ENCODE measurements at places on chromosomes 2 and 18. TPM values are rescaled to one million over a fixed set of nuclear protein-coding genes. Genes with fewer than 3 reads are reported as not detected.

The TDRD15 gene
- not detected for total RNA-seq

The CFAP65 gene
- not detected for total RNA-seq

The REL gene
- 12.8 TPM for total RNA-seq

The KCNIP3 gene
- total RNA-seq: 0.21 TPM

The FBXO11 gene
- 65.0 TPM for total RNA-seq

The GKN2 gene
- not detected for total RNA-seq

The LINC00305 gene
- not detected for total RNA-seq

The AGXT gene
- not detected for total RNA-seq

The DUSP19 gene
- total RNA-seq: 1.9 TPM

The AGBL5 gene
- total RNA-seq: 28.2 TPM

The UBXN2A gene
- 16.8 TPM for total RNA-seq

The ARHGEF4 gene
- not detected for total RNA-seq

The CKAP2L gene
- 25.2 TPM for total RNA-seq

The APLF gene
- 2.4 TPM for total RNA-seq

The TEKT4 gene
- total RNA-seq: not detected

The IL36G gene
- total RNA-seq: not detected

The DCC gene
- total RNA-seq: not detected

The DCAF17 gene
- total RNA-seq: 14.9 TPM

The ERFE gene
- 1.2 TPM for total RNA-seq

The MEMO1 gene
- total RNA-seq: 53.9 TPM

The MAP3K19 gene
- total RNA-seq: not detected

The SEMA4C gene
- 13.1 TPM for total RNA-seq

The NPPC gene
- total RNA-seq: not detected

The REEP1 gene
- total RNA-seq: 0.53 TPM

The HRH4 gene
- total RNA-seq: not detected

The ASTL gene
- not detected for total RNA-seq

The OTX1 gene
- not detected for total RNA-seq

The IL36A gene
- total RNA-seq: not detected

The PROM2 gene
- 0.60 TPM for total RNA-seq

The SPATA3 gene
- total RNA-seq: not detected

The PTGR3 gene
- total RNA-seq: 21.9 TPM

The KCNE4 gene
- total RNA-seq: not detected

The FMNL2 gene
- 28.0 TPM for total RNA-seq

The ARPC2 gene
- total RNA-seq: 455 TPM

The EVX2 gene
- not detected for total RNA-seq

The GALNT5 gene
- total RNA-seq: not detected

The LIPG gene
- total RNA-seq: 96.2 TPM

The RALBP1 gene
- 63.5 TPM for total RNA-seq

The HYCC2 gene
- total RNA-seq: 21.2 TPM

The CHRND gene
- not detected for total RNA-seq

The CHAC2 gene
- total RNA-seq: 8.1 TPM

The CENPO gene
- total RNA-seq: 42.2 TPM

The TMEM163 gene
- 1.3 TPM for total RNA-seq

The KATNAL2 gene
- 1.3 TPM for total RNA-seq

The FAM237A gene
- total RNA-seq: not detected

The PIK3C3 gene
- total RNA-seq: 45.8 TPM

The OTOS gene
- not detected for total RNA-seq

The CD28 gene
- total RNA-seq: not detected

The FBXO15 gene
- total RNA-seq: not detected
